ENCODE measurements at places on chromosomes 12 and 14. TPM values are rescaled to one million over a fixed set of nuclear protein-coding genes. Genes with fewer than 3 reads are reported as not detected.

GALNT16 gene
- total RNA-seq: 3.6 TPM

PLEKHD1 gene
- total RNA-seq: 0.03 TPM

NANOG gene
- not detected for total RNA-seq

GARIN6 gene
- not detected for total RNA-seq

MIPOL1 gene
- 1.4 TPM for total RNA-seq

ATL1 gene
- total RNA-seq: 4.8 TPM

SOS2 gene
- total RNA-seq: 8.9 TPM

SLC5A8 gene
- not detected for total RNA-seq

BICDL1 gene
- total RNA-seq: 4.5 TPM

TMEM233 gene
- 0.07 TPM for total RNA-seq

TPH2 gene
- total RNA-seq: not detected

JAG2 gene
- 24.5 TPM for total RNA-seq

RFX4 gene
- total RNA-seq: not detected

RPS6KA5 gene
- total RNA-seq: 2.2 TPM

CD69 gene
- not detected for total RNA-seq
